SK-N-SH (cell line): ENCODE measurements at places on chromosomes 4 and X. TPM values are rescaled to one million over a fixed set of nuclear protein-coding genes. Genes with fewer than 3 reads are reported as not detected.

GRCh38 chr4:148795156-148795864 is 353.1 kb upstream of the NR3C2 start:
- no peak for DNase-seq

Gene CLIC2
- 0.03 and 0.16 TPM in 2 replicates for polyA plus RNA-seq

Gene TEX13B
- not detected in 2 replicates for polyA plus RNA-seq

GRCh38 chr4:152581536-152582160 is 45.8 kb upstream of the FBXW7 start:
- DNase-seq, result no peak
